G401 (cell line): ENCODE measurements at places on chromosomes 7 and 10. TPM values are rescaled to one million over a fixed set of nuclear protein-coding genes. Genes with fewer than 3 reads are reported as not detected.

Gene BTAF1
- total RNA-seq: 24.3 and 25.6 TPM in 2 replicates

Gene GPR85
- total RNA-seq: not detected in 2 replicates

Gene NME8
- total RNA-seq: not detected in 2 replicates

- no peak for DNase-seq
Measured at GRCh38 chr10:117621196-117621595, 78.7 kb downstream of the EMX2 start.

DNA sequence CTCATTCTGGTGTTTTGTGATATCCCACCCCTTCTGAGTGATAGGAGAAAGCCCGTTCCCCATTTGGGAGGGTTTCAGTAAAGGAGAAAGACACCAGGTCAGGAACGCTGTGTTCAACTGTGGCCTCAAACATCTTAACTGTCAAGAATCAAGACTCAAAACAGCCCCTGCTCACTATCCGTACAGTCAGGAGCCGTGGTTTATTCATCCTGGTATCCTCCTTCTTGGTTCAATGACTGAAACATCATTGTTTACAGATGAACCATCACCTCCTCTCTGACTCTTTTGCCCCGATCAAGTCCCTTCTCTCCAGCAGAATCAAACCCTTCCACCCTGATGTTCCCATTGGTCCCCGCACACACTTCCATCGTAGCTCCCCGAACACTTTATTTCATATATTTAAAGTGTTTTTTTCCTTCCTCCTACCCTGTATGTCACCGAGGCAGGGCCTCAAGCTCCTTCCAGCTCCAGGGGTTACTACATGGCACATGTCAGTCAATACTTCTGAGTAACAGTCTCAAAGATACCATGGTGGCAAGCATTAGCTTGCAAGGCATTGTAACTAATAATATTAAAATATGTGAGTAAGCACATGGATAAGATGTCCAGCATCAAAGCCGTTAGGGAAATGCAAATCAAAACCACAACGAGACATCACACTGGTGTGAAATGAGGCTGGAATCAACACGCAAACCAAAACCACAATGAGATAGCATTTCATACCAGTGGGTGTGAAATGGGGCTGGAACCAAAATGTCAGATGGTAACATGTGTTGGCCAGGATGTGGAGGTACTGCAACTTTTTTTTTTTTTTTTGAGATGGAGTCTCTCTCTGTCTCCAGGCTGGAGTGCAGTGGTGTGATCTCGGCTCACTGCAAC lies 124.7 kb upstream of the C1QL3 start:
- DNase-seq: no peak

DNA sequence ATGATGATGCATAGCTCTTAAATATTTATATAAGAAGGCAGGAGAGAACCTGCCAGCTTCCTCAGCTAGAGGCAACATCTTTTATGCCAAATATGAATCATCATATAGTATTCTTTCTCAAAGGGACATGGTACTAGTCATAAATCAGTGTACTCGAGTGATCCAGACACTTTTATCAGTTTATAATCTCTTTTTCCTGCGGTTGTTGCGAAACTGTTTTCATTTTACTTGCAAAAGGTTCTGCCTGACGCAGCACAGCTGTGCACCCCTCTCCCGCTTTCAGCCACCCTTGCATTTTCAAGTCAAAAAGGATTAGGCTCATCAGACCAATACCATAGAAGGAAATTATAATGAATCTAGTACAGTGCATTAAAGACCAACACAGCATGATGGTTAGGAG lies 332.3 kb upstream of the PRKCQ start:
- DNase-seq: no peak

- peak; percentile 3 for DNase-seq
Measured at GRCh38 chr7:54932818-54933543, 85.8 kb upstream of the EGFR start.

- DNase-seq: no peak
Measured at GRCh38 chr10:51527522-51528219, 171.7 kb downstream of the CSTF2T start.

GRCh38 chr7:130821864-130822263 lies 87.9 kb upstream of the KLF14 start:
- DNase-seq: no peak
